Adrenal gland (tissue), 19 donors: ENCODE measurements at places on chromosomes 2 and 18. TPM values are rescaled to one million over a fixed set of nuclear protein-coding genes. Genes with fewer than 3 reads are reported as not detected.

PID1 gene
- 19.9 TPM for polyA plus RNA-seq

TRPM8 gene
- not detected for polyA plus RNA-seq

CTDSP1 gene
- 98.9 TPM for polyA plus RNA-seq

RAB27B gene
- polyA plus RNA-seq = 1.1 TPM

GBX2 gene
- polyA plus RNA-seq = not detected

TTR gene
- polyA plus RNA-seq = 0.57 TPM

AQP4 gene
- polyA plus RNA-seq = 0.07 TPM

SERPINB7 gene
- polyA plus RNA-seq = not detected

ASB18 gene
- polyA plus RNA-seq = not detected

SANBR gene
- polyA plus RNA-seq = 2.6 TPM

MROH2A gene
- 0.13 TPM for polyA plus RNA-seq

SMYD5 gene
- polyA plus RNA-seq = 45.4 TPM

ARHGEF33 gene
- 2.1 TPM for polyA plus RNA-seq
